ENCODE measurements at places on chromosomes 1 and 21.

DNA sequence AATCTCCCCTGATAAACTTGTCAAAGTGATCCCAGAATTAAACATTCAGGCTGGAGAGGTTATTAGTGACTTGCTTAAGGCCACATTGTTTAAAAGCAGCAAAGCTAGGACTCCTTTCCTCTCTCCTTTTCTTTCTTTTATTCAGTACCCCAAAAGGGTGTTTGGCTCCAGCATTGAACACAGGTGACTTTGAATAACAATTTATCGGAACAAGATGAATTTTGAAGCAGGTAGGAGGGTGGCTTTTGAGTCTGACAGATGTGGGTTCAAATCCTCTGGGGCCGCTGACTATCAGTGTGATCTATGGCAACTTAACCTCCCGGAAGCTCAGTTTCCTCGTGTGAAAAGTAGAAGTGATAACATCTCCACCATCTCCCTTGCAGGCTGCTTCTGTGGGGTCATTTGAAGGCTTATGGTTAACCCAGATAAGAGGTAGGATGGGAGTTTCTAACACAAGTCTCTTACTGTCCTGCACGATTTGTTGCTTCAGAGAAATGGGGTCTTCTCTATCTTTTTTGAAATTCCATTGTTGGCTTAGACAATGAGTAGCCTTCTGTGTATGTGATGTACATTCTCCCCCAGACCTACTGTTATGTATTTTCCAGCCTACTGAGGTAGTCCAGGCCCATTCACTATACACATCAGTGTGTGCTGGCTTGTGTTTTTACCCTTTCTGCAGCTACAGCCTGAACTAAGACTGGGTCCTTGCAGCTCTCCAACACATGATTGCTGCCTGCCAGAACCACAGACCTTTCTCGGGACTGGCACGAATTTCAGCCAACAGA is 29.0 kb downstream of the JUN start:
- DNase-seq, result no peak

- DNase-seq, result no peak
Observed at GRCh38 chr1:179128520-179128919, 46.6 kb downstream of the TOR3A start.

DNA sequence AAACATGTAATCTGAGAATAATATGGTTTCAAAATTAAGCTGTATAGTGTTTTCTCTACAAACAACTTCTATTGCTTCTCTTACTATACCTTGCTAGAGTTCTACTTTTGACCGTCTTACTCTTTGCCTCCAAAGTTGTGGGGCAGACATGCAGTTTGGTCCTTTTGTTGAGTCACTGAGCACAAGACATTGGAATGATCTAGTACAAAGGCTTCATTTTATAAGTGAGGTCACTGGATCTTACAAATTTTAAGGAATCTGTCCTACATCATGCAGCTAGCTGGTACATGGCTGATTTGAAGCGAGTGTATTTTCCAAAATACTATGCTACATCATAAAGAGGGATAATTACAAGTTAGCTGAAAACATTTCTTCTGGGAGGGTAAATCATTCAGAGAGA is 28.8 kb downstream of the OR10J1 start:
- DNase-seq, result no peak

GRCh38 chr1:235254721-235255120 is 73.3 kb downstream of the ARID4B start:
- no peak for DNase-seq

GRCh38 chr1:45876000-45876617 is 72.7 kb downstream of the MAST2 start:
- no peak for DNase-seq

- DNase-seq, result no peak
Observed at GRCh38 chr1:34900775-34901502, 28.5 kb downstream of the DLGAP3 start.

GRCh38 chr1:181021811-181022434 is 747 bp downstream of the STX6 start:
- peak; percentile 82 for DNase-seq

DNA sequence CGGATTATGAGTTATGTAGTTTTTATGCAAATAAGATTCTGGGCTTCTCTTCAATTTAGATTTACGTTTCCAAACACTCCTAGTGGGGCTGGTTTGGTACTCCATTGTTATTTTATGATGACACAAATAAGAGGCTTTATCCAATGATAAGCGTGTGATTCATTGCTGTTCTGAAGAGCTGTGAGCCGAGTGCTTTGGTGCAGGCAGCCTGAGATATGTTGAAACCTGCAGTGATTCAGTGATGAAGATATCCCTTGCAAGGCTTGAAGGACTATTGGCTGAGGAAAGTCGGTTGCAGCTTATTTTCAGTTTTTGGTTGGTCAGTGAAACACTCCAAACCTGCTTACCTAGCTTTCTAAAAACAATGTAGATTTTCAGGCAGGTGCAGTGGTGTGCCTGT is 112.2 kb downstream of the RYR2 start:
- DNase-seq, result no peak
